Mammary epithelial cell (primary cell): ENCODE measurements at places on chromosomes 4 and X. TPM values are rescaled to one million over a fixed set of nuclear protein-coding genes. Genes with fewer than 3 reads are reported as not detected.

Gene ARHGAP6
- polyA plus RNA-seq = not detected

Gene IL9R
- 0.06 TPM for polyA plus RNA-seq

Gene NALF2
- polyA plus RNA-seq = 0.05 TPM

Gene GJB1
- polyA plus RNA-seq = not detected

Gene G6PD
- 150 TPM for polyA plus RNA-seq

Gene UGT2B7
- polyA plus RNA-seq = not detected

Gene PAK3
- polyA plus RNA-seq = 1.5 TPM

Gene FRMPD4
- polyA plus RNA-seq = 0.16 TPM

Gene DCAF4L1
- 0.07 TPM for polyA plus RNA-seq

Gene CPE
- polyA plus RNA-seq = 8.3 TPM

Gene WWC2
- polyA plus RNA-seq = 9.1 TPM

Gene PPAT
- 12.4 TPM for polyA plus RNA-seq

Gene RBM47
- 1.7 TPM for polyA plus RNA-seq

Gene CCNA2
- 41.8 TPM for polyA plus RNA-seq

Gene MAGEA6
- polyA plus RNA-seq = not detected

Gene PFKFB1
- polyA plus RNA-seq = 0.18 TPM

Gene RBMXL3
- polyA plus RNA-seq = not detected

Gene SSX4B
- not detected for polyA plus RNA-seq

Gene GPR143
- not detected for polyA plus RNA-seq

Gene RNF212
- 1.1 TPM for polyA plus RNA-seq

Gene SPANXN3
- polyA plus RNA-seq = not detected

Gene PACRGL
- 11.5 TPM for polyA plus RNA-seq

Gene FAM9B
- not detected for polyA plus RNA-seq

Gene MAOB
- 2.4 TPM for polyA plus RNA-seq

Gene C1QTNF7
- not detected for polyA plus RNA-seq

Gene TRAM1L1
- 0.88 TPM for polyA plus RNA-seq

Gene RBM46
- 0.03 TPM for polyA plus RNA-seq

Gene FMR1NB
- polyA plus RNA-seq = not detected

Gene GLRA2
- polyA plus RNA-seq = not detected

Gene PPBP
- polyA plus RNA-seq = 2.7 TPM

Gene DGAT2L6
- polyA plus RNA-seq = not detected
